CD4-positive, alpha-beta T cell (primary cell): ENCODE measurements at places on chromosomes 3 and 15.

DNA sequence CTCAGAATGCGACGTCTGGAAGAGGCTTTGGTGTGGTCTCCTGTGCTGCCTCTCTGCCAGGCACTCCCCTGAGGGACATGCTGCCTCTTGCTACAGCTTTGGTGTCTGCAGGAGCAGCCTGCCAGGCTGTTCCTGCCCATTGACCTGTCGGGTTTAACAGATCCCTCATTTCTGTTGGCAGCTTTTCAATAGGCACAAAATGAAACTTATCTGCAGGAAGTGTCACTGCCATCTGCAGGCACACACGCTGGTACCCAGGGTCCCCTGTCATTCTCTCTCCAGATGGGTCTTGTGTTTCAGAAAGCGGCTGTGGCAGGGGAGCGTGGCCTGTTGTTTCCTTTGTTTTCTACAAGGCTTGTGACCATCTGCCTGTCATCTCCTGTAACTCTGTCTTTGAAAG, 328.3 kb upstream of the CHRM5 start:
- DNase-seq: no peak

DNA sequence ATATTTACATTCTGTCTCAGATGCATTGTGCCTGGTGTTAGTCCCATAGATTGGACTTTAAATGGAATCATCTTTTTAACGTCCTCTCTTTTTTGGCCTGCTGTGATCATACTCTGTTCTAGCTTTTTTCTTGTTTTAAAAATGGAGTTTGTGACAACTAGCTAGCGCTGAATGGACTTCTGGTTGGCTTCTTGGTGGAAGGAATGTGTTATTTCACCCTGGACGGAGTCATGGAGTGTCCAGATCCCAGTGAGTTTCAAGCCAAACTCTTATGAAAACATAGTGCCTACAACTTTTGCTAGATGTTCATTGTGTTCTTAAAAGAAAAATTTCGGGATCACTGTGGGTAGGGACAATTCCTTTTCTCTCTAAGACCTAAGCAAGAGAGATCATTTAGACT, 192.6 kb downstream of the TCF12 start:
- DNase-seq: no peak

DNA sequence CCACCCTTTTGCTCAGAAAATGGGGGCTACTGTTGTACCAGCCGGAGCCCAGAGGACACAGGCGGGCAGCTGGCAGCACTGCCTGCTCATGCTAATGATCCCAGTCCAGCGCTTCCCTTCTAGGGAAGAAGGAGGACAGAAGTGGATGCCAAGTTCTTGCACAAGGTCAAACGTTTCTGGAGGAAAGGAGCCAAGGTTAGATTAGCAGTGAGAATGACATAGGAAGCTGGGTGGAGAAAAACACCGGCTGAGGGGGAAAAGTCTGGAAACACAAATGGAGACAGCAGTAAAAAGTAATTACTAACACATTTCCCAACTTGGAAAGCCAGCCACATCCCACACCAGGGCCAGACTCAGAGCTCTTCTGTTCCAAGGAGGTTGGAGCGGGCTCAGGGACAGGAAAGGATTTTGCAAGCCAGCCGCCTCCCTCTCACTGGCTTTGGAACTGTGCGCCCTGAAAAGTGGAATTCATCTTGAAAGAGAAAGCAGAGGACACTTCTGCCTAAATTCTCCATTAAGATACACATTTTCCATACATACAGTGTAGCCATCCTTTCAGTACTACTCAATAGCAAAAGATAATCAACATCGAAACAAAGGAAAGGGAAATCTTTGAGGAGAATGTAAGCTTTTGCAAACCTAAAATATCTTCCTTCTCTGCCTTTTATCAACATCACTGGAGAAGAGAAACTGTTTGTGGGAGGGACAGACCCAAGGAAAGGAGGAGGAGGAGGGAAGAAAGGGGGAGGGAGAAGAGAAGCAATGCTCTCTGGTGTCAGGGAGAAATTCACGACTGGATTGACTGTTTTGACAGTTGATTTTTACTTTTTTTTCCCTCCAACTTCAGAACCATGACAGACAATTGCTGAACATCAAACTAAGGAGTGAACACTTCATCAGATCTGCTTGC, 133.6 kb downstream of the CD47 start:
- no peak for DNase-seq

- DNase-seq: no peak
These were observed 2.9 kb downstream of the IGDCC3 start for GRCh38 chr15:65374821-65375401.

DNA sequence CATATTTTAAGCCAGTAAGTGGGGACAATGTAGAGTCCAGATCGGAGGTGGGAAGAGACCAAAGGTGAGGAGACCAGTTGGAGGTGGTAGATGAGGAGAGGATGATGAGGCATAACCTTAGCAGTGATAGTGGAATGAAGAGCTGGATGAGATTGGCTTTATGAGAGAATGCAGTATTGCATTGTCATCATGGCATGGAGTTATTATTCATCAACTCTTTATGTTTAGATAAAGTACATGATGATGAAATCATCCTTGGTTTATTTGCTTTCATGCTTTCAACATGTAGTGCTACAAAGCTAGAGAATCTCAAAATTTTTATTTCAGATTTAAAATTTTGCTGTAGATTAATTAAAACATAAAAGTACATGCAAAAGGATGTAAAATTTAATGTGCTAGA, 64.0 kb downstream of the PPM1L start:
- DNase-seq: no peak
